ENCODE measurements at places on chromosomes 16 and 17. TPM values are rescaled to one million over a fixed set of nuclear protein-coding genes. Genes with fewer than 3 reads are reported as not detected.

The KRT23 gene
- not detected for total RNA-seq

GRCh38 chr16:71426880-71427615 is 14.8 kb downstream of the TLE7 start:
- no peak overlapping the region for H3K4me3 ChIP-seq
- H3K36me3 ChIP-seq, result no peaks in the 10 kb centered on the region
- peaks cover 40% of the 10 kb centered on the region for H3K27me3 ChIP-seq
- DNase-seq, result no peak

DNA sequence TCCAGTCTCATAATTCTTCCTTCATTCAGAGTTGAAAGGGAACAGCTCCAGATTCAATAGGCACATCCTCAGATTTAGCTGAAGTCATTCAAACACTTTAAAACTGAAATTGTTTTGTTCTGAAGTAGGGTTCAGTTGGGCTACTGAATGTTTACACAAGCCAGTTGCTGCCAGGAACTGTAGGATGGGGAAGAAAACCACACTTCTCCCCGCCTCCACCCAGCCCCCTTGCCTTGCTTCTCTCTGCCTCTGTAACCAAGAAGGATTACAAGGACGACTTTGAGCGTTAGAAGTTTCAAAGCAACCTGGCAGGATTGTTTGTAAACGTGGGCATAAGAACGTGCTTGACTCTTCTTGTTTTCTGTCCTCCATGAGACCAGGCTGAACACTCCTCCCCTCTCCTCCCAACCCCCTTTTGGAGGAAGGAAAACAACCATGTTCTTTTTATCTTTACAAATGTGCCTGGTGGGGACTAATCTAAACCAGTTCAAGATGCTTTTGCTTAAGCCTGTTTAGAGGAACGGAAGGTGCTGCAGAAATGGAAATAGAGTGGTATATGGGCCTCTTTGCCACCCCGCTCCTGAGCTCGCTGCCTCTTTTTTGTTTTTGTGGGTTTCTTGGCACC is 287.9 kb downstream of the FTO start:
- H3K27me3 ChIP-seq, result no peaks in the 10 kb centered on the region
- no peak overlapping the region for H3K27ac ChIP-seq
- no peak for DNase-seq
- H3K4me3 ChIP-seq, result no peak overlapping the region

The DNAAF8 gene
- total RNA-seq, result 0.29 TPM

The TMEM95 gene
- not detected for total RNA-seq

- peak overlapping the region; percentile 12 for H3K27ac ChIP-seq
- H3K27me3 ChIP-seq, result no peaks in the 10 kb centered on the region
- no peak for DNase-seq
- no peak overlapping the region for H3K4me3 ChIP-seq
- peaks cover 78% of the 10 kb centered on the region for H3K36me3 ChIP-seq
Measured at GRCh38 chr16:11735787-11736186, 6.9 kb downstream of the TXNDC11 start.

GRCh38 chr16:70391881-70392481 is 45.3 kb downstream of the DDX19A start:
- no peak overlapping the region for H3K27ac ChIP-seq
- H3K4me1 ChIP-seq, result peaks cover 5% of the 10 kb centered on the region
- DNase-seq, result no peak

The C16orf92 gene
- not detected for total RNA-seq

- no peak overlapping the region for H3K4me3 ChIP-seq
- no peaks in the 10 kb centered on the region for H3K36me3 ChIP-seq
- no peak for DNase-seq
Measured at GRCh38 chr17:65406552-65406951, 154.9 kb downstream of the AXIN2 start.

- no peak overlapping the region for H3K27ac ChIP-seq
- H3K36me3 ChIP-seq, result no peaks in the 10 kb centered on the region
- H3K27me3 ChIP-seq, result peaks cover 9% of the 10 kb centered on the region
- H3K4me3 ChIP-seq, result no peak overlapping the region
Measured at GRCh38 chr17:9062399-9062902, 41.1 kb downstream of the NTN1 start.

The RCVRN gene
- total RNA-seq, result 0.38 TPM

- H3K27ac ChIP-seq, result no peak overlapping the region
- DNase-seq, result no peak
- H3K27me3 ChIP-seq, result no peaks in the 10 kb centered on the region
- H3K4me3 ChIP-seq, result no peak overlapping the region
Measured at GRCh38 chr16:1640261-1640941, 28.2 kb downstream of the CRAMP1 start.

DNA sequence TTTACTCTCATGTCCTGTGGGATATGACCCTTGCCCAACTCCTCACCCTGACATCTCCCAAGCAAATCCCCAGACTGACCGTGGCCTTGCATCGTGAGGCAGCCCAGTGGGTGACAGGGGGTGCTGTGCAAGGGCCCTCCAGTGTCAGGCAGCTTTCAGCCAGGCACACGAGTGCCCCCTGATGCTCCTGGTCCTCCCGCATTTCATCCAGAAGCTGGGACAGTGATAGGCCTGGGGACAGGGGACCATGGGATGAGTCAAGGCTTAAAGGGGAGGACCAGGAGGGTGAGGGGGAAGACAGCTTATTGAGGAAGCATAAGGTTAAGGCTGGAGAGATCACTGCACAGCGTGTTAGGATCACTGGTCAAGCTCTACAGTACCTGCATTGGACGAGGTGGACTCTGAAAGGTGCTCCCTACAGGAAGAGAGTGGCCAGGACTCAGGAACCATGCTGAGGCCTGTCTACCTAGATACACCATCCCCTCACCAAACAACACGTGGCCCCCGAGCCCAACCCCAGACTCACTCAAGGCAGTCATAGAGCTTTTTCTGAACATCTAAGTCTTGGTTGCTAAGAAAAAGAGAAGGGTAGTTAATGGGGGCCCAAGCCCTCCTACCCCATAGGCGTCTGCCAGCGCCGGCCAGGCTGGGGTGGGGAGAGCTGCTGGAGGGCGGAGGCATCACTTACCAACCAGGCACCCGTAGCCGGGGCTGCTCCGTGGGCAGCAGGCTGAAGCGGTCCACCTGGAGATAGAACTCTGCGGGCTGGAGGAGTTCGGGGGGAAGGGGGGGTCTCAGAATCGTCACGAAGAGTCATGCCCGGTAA is 998 bp downstream of the ACD start:
- no peak for DNase-seq
- peak overlapping the region; percentile 74 for H3K27ac ChIP-seq
- H3K4me3 ChIP-seq, result peak overlapping the region; percentile 94
- peaks cover 42% of the 10 kb centered on the region for H3K36me3 ChIP-seq
- peaks cover 24% of the 10 kb centered on the region for H3K4me1 ChIP-seq
- no peaks in the 10 kb centered on the region for H3K27me3 ChIP-seq

- no peak overlapping the region for H3K4me3 ChIP-seq
- no peaks in the 10 kb centered on the region for H3K4me1 ChIP-seq
- DNase-seq, result no peak
- no peaks in the 10 kb centered on the region for H3K36me3 ChIP-seq
- H3K27ac ChIP-seq, result no peak overlapping the region
Measured at GRCh38 chr17:72332367-72332766, 211.5 kb downstream of the SOX9 start.

- H3K27ac ChIP-seq, result no peak overlapping the region
- DNase-seq, result no peak
- no peak overlapping the region for H3K4me3 ChIP-seq
- peaks cover 34% of the 10 kb centered on the region for H3K36me3 ChIP-seq
Measured at GRCh38 chr17:8922451-8922850, 43.1 kb downstream of the PIK3R5 start.

GRCh38 chr17:64442541-64442971 is 6.4 kb upstream of the MILR1 start:
- H3K27ac ChIP-seq, result peak overlapping the region; percentile 46
- no peak overlapping the region for H3K4me3 ChIP-seq
- H3K27me3 ChIP-seq, result no peaks in the 10 kb centered on the region
- peaks cover 6% of the 10 kb centered on the region for H3K36me3 ChIP-seq

GRCh38 chr17:38571833-38572668 is 33.7 kb downstream of the SRCIN1 start:
- peaks cover 15% of the 10 kb centered on the region for H3K4me1 ChIP-seq
- H3K27ac ChIP-seq, result no peak overlapping the region
- no peak for DNase-seq
- H3K4me3 ChIP-seq, result peak overlapping the region; percentile 60
- H3K27me3 ChIP-seq, result peaks cover 81% of the 10 kb centered on the region
- H3K36me3 ChIP-seq, result no peaks in the 10 kb centered on the region

DNA sequence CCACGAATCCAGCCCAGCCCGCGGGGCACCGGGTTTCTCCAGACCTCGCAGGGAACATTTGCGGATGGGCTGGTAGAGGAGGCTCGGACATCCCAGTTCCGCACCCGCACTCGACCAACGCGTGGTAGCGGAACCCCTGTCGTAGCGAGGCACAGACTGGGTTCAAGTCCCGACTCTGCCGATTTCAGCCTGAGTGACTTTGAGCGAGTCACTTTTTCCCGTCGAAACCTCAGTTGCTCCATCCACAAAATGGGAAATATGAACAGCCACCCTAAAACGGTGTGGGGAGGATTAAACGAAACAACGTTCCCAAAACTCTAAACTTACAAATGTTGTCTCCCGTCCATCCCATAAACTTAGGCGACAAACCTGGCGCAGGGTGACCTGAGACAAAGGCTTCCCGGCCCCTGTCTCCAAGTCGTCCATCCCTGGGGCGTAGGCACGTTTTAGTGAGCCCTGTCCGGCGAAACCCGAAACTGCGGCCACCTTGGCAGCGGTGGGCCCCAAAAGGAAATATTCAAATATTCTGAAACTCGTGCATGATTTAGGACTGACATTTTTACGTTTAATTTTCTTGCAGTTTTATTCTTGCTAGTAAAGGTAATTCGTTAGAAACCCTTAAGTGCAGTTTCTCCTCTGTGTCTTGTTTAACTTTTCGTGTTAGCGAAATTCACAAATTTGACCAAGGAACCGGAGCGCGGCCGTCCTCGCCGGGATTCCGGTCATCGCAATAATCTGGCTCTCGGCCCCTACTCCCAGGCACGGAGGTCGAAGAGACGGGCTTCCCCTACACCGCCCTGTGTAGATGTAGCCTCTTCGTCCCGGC is 1.9 kb upstream of the MLLT6 start:
- H3K36me3 ChIP-seq, result peaks cover 24% of the 10 kb centered on the region
- peaks cover 54% of the 10 kb centered on the region for H3K4me1 ChIP-seq
- H3K4me3 ChIP-seq, result peak overlapping the region; percentile 96

DNA sequence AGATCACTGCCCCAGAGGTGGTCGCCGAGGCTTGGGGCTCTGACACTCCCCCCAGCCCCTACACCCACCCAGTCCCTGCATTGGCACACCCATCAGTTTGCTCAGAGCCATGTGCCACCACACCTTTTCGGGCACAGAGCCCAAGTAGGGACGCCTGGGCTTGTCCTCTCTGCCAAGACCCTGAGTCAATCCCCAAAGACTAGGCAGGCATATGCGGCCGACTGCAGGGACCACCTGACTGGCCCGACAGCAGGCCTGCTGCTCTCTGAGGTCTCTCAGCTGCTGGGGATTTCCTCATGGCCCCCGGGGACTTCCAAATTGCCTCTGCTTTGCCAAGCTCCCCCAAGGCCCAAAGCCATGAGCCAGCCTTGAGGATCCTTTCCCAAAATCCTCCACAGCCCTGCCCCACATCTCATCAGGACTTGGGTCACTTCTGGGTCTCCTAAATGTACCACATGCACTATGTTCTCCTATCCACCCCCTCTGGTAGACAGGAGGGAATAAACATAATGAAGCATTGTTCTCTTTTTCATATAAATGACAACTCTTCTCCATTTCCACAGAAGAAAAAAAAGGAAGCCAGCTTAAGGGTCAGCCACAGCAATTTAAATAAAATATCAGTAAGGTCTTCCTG is 30.6 kb downstream of the MYO18A start:
- H3K4me3 ChIP-seq, result peak overlapping the region; percentile 83
- no peaks in the 10 kb centered on the region for H3K36me3 ChIP-seq
- DNase-seq, result peak; percentile 55
- H3K27ac ChIP-seq, result peak overlapping the region; percentile 83

The CENPN gene
- 5.4 TPM for total RNA-seq

GRCh38 chr17:5527601-5528250 is 41.4 kb downstream of the MIS12 start:
- H3K36me3 ChIP-seq, result peaks cover 86% of the 10 kb centered on the region
- no peak for DNase-seq
- H3K27me3 ChIP-seq, result no peaks in the 10 kb centered on the region
- no peak overlapping the region for H3K27ac ChIP-seq

- peak overlapping the region; percentile 100 for H3K27ac ChIP-seq
- H3K4me1 ChIP-seq, result peaks cover 79% of the 10 kb centered on the region
- H3K36me3 ChIP-seq, result peaks cover 68% of the 10 kb centered on the region
- H3K27me3 ChIP-seq, result no peaks in the 10 kb centered on the region
- no peak for DNase-seq
- H3K4me3 ChIP-seq, result peak overlapping the region; percentile 100
Measured at GRCh38 chr17:18315562-18315922, 449 bp downstream of the SMCR8 start.

DNA sequence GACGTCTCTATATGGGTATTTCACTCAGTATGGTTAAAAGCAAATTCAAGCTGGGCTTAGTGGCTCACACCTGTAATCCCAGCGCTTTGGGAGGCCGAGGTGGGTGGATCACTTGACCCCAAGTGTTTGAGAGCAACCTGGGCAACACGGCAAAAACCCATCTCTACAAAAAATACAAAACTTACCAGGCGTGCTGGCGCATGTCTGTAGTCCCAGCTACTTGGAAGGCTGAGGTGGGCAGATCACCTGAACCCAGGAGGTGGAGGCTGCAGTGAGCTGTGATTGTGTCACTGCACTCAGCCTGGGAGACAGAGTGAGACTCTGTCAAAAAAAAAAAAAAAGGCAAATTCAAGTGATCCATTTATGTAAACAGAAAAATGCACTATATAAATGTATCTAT is 1.3 kb upstream of the TNFRSF17 start:
- peaks cover 8% of the 10 kb centered on the region for H3K36me3 ChIP-seq
- H3K4me3 ChIP-seq, result peak overlapping the region; percentile 53
- no peak for DNase-seq
- H3K4me1 ChIP-seq, result peaks cover 75% of the 10 kb centered on the region
- H3K27ac ChIP-seq, result peak overlapping the region; percentile 90

DNA sequence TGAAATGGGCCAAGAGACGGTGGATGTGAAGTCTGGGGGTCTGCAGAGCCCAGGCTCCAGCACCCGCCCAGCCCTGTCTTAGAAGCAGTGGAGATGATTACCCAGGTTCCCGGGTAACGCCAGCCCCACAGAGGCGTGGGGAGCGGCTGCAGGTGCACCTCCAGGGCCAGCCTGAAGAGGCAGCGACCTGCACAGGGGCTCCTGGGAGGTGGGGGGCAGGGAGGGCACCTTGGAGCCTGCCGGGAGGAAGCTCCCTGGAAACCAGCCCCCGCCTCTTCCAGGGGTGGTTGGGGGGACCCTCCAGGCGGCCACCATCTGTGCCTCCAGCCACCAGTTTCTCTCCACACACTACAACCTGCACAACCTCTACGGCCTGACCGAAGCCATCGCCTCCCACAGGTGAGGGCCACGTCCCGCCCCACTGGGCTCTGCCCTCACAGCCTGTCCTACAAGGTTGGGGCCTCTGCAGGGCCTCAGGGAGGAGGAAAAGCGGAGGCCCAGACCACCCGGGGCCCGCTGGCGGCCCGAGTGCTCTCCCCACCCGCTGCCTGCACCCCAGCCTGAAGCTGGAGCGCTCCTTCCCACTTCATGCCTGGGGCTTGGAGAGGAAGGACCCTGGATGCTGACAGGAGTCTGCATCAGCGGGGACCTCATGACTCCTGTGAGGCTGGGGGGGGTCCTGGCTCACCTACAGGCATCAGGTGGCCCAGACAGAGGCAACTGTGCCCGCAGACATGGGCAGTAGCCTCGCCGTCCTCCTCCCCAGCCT is 10.5 kb downstream of the GAA start:
- no peaks in the 10 kb centered on the region for H3K27me3 ChIP-seq
- H3K4me3 ChIP-seq, result no peak overlapping the region
- no peak for DNase-seq
- H3K36me3 ChIP-seq, result no peaks in the 10 kb centered on the region
- no peak overlapping the region for H3K27ac ChIP-seq
- peaks cover 13% of the 10 kb centered on the region for H3K4me1 ChIP-seq

The KAT2A gene
- total RNA-seq, result 33.4 TPM
